ENCODE measurements at places on chromosomes 2 and 18.

DNA sequence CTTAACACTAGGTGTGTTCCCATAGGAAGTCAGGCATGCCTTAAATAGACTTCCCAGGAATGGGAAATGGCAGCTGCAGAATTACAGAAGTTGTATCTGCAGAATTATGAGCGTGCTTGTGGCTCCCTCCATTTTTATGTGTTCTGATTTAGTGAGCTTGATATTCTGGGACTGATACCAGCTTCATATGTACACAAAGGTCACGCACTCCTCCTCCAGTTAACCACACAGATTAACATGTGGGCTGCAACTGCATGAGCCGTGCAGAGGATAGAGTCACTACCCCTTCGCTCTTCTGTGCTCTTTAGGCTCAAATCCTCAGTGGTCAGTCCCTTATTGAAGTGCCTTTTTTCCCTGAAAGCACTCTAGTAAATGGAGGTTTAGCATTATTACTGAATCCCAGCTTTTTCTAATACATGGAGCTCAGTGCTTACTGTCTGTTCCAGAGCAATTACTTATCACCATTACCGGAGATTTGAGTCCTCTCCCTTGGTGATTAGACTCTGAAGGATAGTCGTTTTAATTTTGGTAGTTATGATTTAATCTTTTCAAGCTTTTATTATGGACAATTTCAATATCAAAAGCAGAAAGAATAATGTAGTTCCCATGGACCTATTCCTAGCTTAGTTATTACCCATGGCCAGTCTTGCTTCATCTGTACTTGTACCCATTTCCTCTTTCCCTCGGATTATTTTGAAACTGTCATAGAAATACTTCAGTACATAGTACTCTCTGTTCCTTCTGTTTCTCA lies 238.3 kb downstream of the PRKCE start:
- DNase-seq: no peak

DNA sequence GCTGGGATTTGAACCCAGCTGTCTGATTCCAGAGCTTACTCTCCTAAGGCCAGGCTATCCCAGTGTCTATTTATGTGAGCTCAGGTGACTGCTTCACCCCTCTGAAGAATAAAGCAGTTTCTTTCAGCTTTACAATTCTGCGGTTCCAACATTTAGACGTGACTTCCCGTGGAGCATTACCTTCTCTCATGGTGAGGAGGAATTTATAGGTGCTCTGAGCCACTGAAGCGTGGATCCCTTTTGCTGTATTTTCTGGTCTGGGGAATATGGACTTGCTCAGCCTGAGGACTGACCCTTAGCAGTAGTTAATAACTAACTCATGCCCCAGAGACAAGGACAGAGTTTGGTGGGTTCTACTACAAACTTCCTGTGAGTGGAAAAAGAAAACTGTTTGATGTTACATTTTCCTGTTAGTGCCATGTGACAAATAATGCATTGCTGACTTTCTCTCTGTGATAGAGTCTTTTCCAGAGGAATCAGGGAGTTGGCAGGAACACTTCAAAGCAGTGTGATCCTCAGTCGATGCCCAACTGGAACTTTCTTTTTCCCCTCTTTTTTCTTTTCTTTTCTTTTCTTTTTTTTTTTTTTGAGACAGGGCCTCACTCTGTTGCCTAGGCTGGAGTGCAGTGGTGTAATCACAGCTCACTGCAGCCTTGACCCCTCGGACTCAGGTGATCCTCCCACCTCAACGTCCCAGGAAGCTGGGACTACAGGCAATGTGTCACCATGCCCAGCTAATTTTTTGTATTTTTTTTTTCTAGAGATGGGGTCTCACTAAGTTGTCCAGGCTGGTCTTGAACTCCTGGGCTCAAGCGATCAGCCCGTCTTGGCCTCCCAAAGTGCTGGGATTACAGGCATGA lies 21.9 kb downstream of the CASP10 start:
- DNase-seq: no peak

DNA sequence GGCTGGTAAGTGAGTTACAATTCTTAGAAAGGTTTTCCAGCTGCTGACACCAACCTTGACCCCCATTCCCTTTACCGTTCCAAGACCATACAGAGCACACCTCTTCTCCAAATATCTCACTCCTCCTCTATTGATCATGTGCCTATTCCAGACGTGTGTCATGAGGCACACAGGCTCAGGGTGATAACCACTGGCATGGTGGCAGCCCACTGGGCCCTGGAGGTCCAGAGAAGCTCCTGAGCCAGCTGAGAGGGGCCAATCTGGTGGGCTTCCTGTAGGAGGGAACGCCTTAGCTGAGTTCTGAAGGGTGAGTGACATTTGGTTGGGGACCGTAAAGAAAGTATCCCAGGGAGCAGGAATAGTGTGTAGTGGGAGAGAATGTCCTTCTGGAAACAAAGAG lies 28.3 kb downstream of the ZAP70 start:
- DNase-seq: no peak

- no peak for DNase-seq
Observed at GRCh38 chr2:216114382-216114713, 5.2 kb downstream of the XRCC5 start.

DNA sequence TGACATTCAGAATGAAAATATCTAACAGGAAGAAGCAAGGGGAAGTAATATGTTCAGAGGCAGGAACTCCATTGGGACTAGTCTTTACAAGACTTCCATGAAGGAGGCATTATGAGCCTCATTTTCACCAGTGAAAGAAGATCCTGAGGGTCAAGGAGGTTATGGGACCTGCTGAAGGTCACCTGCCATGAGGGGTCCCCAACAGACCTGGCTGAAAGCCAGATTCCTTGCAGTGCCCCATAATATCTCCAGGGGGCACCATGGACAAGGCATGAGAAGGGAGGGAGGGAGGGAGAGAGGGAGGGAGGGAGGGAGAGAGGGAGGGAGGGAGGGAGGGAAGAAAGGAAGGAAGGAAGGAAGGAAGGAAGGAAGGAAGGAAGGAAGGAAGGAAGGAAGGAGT lies 27.9 kb downstream of the XDH start:
- DNase-seq: no peak

DNA sequence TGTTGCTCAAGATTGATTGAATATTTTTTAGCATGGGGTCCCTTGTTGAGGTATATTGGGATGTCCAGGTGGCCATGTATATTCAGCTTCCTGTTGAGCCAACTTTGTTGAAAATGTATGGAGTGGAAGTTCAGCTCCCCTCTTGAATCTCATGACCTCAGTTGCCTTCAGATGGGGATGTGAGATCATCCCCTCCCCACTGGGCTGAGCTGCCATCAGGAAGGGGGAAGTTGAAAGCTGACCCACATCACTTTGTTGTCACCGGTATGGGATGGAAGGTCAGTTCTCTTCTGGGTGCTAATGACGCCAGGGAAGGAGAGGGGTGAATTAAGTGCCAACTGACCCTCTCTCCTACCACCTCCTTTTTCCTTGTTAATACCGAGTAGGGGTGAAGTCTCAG lies 33.9 kb downstream of the ACOXL start:
- DNase-seq: no peak

GRCh38 chr2:175926272-175926671 lies 75.8 kb downstream of the LNPK start:
- DNase-seq: no peak

- DNase-seq: no peak
Observed at GRCh38 chr2:88006912-88007439, 9.4 kb downstream of the RNU2-63P start.

- DNase-seq: no peak
Observed at GRCh38 chr2:202140522-202141252, 67.6 kb downstream of the KIAA2012 start.

- DNase-seq: no peak
Observed at GRCh38 chr2:36789181-36789804, 92.8 kb downstream of the VIT start.

GRCh38 chr2:136069773-136070172 lies 48.2 kb downstream of the CXCR4 start:
- no peak for DNase-seq

- no peak for DNase-seq
Observed at GRCh38 chr2:85257359-85257969, 70.3 kb downstream of the TGOLN2 start.

- DNase-seq: no peak
Observed at GRCh38 chr18:38313831-38314230, 748.2 kb upstream of the CELF4 start.

DNA sequence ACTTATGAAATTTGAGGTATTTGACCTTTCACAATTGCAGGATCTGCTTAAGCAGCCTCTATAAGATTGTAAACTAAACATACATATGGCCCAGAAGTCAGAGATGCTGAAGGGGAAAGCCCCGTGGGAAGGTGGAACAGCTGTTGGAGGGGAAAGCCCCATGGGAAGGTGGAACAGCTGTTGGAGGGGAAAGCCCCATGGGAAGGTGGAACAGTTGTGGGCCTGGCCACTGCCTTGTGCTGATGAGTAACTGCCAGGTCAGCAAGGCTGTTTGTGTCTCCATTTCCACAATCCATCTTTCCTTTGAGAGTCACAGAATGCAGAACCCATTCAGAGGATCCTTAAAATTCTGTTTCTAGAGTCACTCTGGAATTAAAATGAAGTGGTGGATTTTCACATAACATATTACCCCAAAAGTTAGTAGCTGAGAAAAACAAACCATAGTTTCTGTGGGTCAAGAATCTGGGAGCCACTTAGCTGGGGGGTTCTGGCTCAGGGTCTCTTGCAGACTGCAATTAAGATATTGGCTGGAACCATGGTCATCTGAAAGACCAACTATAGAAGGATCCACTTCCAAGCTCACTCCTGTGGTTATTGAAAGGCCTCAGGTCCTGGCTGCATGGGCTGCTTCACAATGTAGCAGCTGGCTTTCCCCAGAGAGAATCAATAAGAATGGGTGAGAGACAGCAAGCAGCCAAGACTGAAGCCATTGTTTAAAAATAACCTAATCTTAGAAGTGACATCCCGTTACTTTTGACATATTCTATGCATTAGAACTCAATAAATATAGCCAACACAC lies 86.6 kb upstream of the CAVIN2 start:
- DNase-seq: no peak

DNA sequence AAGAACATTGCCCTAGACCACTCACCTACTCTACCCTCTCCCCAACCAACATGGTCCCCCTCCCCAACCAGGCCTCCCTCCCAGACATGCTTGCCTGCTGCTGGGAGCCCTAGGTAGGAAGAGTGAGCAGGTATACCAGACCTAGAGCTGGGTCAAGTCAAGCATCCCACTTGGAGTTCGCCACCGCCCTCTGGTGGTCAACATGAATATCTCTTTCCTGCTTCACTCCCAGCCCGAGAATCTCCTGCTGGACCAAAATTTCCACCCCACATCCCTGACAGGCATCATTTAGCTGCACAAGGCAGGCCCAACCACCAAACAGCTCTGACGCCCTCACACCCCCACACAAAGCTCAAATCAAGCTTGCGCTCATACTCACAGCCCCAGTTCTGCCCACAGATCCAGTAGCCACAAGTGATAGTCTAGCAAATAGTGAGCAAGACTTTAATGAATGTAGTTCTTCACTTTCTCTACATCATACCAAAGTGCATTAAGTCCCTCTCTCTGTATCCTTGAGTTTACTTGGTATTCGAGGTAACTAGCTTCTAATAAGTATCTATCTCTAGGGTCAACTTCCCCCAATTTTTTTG lies 116.0 kb downstream of the TNS1 start:
- no peak for DNase-seq

DNA sequence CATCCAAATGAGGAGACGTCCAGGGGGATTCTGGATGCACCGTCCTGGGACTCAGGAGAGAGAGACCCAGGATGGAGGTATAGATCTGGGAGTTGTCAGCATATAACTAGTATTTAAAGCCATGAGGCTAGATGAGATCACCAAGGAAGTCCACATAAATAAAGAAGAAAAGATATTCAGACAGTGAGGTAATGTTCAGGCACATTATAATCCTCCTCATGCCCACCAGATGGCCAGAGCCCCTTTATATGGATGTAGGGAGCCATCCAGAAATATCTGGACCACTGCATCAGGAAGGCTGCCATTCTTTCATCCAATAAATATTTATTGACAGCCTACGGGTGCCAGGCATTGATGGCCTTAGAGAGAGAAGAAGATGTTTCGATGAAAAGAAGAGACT lies 21.2 kb upstream of the NCKAP5 start:
- DNase-seq: no peak

GRCh38 chr2:237673130-237674001 lies 46.0 kb downstream of the LRRFIP1 start:
- no peak for DNase-seq

DNA sequence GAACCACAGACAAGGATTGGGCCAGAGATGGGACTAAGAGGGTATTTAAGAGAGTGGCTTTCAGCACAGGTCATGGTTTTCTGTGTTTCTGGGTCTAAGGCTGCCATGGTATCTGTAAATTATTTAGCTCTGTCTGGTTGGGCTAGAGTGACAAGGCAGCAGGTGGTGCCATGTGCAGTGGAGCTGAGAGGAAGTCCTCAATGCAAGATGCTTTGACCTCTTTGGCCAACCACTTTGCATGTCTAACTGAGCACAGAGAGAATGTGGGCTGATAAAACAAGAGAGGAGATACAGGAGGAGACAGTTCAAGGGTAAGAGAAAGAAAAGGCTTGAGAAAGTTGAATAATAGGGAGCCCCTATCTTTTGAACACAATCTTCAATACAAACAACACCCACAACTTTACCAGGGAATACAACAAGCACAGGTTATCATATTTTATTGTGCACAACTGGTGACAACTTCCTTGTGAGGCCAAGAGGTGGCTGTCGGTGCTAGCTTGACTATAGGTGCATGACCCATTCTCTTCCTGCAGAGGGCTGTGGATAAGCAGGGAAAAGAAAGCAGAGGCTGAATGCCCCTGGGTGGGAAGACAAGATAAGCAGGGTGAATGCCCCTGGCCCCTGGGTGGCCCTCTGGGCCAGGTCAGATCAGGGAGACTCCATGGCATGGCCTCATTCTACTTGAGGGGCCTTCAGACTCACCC lies 12.3 kb downstream of the FLACC1 start:
- no peak for DNase-seq

DNA sequence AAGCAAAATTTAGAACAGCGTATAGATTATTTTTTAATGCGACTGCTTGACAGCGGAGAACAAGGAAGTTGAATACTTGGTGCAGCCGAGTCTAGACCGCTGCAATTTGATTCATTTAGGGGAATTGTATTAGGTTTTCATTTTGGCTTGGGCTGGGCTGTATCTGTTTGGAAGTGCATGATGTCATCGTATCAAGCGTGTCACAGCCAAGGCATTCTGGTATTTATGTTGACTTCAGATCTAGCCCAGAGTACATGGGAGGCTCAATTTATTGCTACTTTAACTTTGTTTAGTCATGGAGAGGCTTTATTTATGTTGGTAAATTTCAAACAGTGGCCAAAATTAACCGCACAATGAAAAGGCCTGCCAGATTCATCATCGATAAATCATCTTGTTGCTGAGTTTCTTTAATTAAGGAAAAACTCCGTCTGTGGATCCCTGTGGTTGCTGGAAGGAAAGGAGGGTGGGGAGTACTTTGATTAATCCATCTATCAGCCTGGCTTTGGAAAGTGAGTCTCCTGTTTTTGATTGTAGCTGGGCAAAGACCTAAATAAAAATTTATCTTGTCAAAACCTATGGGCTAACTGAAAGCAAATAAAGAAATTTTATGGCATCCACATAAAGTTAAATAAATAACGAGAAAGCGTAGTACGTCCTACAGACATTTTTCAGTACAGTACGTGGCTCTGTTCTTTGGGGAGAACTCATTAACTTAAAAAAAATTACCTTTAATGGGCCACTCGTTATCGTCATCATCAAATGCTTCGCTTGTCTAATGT lies 230.4 kb upstream of the SPRED2 start:
- DNase-seq: no peak

GRCh38 chr2:239308661-239309397 lies 92.0 kb downstream of the HDAC4 start:
- no peak for DNase-seq

- no peak for DNase-seq
Observed at GRCh38 chr2:60633615-60634014, 80.2 kb upstream of the BCL11A start.

GRCh38 chr2:28736034-28736433 lies 15.6 kb upstream of the PPP1CB start:
- DNase-seq: peak; percentile 68

- DNase-seq: no peak
Observed at GRCh38 chr2:152730591-152731333, 12.3 kb downstream of the ARL6IP6 start.

All from thoracic aorta (tissue), 2 donors.